NCI-H446 treated with DMSO at 0.1 percent for 48 hours (cell line): ENCODE measurements at places on chromosomes 6 and 20.
A peak's percentile ranks its signal among the peaks of the same experiment; 100 is the strongest.

GRCh38 chr6:33993653-33994471 is 152.0 kb downstream of the GRM4 start:
- no peak for DNase-seq

- DNase-seq: no peak
These were observed 205.0 kb upstream of the SASH1 start for GRCh38 chr6:148137652-148138051.

- DNase-seq: no peak
These were observed 236.3 kb upstream of the ZNF217 start for GRCh38 chr20:53829724-53830521.

DNA sequence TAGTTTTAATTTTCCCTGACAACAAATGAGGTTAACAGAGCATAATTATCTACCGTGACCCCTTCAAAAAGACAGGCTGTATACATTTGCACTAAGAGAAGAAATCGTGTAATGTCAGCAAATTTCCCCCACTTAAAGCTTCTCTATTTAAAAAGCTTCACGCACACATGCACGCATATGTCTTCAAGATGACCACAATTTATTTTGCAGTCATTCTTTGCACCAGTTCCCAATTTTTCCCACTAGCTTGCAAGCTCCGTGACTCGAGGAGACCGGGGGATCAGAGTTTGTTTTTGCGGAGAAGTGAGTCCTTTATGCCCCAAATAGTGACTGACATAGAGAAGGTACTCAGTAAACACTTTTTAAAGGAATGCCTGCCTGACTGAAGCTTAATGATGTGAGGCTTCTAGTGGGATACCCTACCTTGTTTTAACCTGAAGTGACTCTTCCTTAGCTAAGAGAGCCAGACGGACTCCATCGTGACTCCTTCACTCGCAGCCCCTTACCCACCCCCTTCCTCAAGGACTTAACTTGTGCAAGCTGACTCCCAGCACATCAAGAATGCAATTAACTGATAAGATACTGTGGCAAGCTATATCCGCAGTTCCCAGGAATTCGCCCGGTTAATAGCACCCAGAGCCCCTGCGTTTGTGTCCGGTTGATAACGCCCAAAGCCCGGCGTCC is 9.3 kb upstream of the NQO2 start:
- no peak for DNase-seq

- DNase-seq: no peak
These were observed 7.0 kb upstream of the TUBB2A start for GRCh38 chr6:3164388-3164787.

DNA sequence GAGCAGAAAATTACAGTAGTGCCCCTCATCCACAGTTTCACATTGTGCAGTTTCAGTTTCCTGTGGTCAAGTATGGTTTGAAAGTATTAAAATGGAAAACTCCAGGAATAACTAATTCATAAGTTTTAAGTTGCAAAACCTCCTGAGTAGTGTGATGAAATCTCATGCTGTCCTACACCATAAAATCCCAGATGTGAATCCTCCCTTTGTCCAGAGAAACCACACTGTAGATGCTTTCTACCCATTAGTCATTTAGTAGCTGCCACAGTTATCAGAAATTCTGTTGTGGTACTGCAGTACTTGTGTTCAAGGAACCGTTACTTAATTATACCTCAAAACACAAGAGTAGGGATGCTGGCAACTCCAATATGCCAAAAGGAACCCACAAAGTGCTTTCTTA is 74.7 kb downstream of the PTCHD4 start:
- no peak for DNase-seq

GRCh38 chr6:53795340-53795701 is 516 bp downstream of the LRRC1 start:
- no peak for DNase-seq

DNA sequence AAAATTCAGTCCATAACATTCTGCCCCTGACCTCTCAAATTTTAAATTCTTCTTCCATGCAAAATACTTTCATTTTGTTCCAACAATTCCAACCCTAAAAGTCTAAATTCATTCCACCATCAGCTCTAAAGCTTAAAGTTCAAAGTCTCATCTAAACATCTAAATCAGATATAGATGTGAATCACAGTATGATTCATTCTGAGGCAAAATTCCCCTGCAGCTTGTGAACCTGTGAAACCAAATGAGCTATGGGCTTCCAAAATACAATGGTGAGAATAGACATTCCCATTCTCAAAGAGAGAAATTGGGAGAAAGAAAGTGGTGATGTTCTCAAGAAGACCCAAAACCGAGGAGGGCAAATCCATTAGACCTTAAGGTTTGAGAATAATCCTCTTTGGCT is 309.8 kb downstream of the HIVEP2 start:
- DNase-seq: no peak

GRCh38 chr20:24673678-24674570 is 204.5 kb downstream of the SYNDIG1 start:
- no peak for DNase-seq

DNA sequence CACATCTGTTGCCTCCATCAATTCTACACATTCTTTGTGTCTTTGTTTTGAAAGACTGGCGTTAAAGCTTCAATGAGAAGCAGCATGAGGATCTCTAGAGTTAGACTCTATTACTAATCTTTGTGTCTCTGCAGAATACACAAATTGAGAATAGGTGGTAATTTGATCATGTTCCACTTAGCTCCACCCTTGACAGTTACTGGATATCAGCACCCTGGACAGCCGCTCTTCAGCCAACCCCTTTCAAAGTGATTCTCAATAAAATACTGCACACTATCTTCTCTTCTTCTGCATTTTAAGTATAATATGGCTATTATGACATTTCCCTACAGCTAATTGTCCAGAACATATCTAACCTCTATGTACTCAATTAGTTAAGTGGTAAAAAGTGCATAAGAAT is 54.3 kb upstream of the CNR1 start:
- no peak for DNase-seq

DNA sequence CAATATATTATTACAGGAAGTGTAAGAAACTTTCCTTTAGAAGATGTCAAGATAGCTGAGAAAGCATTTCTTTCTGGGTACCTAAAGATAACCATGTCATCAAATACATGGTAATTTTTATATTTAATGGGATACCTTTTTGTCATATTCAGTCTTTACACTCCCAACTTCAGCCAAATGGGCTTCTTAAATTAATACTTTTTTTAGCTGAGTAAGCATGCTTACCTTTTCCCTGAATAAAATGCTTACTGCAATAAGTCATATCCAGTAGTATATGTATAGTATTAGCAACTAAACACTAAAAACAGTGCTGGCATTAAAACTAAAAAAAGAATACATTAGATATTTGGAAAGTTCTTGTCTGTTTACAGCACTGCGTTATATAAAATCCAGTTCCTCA is 17.4 kb upstream of the PBOV1 start:
- DNase-seq: no peak

GRCh38 chr20:63160641-63161175 is 55.2 kb downstream of the YTHDF1 start:
- no peak for DNase-seq

GRCh38 chr6:111260570-111261298 is 173.4 kb downstream of the SLC16A10 start:
- DNase-seq: no peak

GRCh38 chr6:71707059-71707458 is 179.3 kb upstream of the RIMS1 start:
- no peak for DNase-seq

DNA sequence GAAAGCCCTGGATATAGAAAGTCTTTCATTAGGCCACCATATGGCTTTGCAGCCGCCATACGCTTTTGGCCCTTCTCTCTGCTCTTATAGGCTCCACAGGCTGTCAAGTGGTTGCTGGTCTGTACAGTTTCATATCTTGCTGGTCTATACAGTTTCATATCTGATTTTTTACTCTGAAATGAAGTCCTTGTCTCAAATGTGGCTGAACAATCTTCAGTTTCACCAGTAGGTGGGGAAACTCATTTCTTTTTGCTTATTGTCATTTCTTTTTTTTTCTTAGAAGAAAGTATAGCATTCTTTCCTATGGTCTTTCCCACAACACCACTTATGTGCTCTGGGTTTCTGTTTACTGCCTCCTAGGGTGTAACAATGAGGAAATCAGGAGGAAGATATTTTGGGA is 771.4 kb upstream of the MMS22L start:
- peak; percentile 27 for DNase-seq

DNA sequence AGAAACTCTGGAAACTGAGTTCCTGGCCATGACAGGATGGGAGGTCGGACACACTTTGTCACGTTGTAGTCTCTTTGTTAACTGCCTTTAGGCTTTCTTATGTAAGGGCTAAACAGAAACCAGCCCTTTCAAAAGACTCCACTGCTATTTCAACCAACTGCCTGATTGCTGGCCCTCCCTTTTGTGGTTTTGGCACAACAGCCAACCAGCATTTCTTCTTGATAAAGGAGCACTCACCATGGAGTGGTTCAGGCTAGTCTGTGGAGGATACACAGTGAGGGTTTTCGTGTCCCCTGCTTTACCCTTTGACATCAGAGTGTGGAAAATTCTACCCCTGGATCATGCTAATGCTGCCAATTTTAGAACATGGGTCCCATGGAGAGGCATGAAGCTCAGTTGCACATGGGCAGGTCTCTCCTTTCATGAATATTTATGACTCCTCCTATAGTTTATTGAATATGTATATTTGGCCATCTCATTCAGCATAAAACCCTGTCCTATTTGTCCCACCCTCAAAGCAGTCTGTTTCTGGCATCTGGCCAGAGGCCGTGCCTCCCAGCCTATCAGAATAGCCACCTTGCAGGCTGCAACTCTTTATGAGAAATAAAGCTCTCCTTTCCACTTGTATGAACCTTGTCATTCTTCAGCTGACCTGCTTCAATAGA is 148.3 kb downstream of the HS3ST5 start:
- DNase-seq: no peak

DNA sequence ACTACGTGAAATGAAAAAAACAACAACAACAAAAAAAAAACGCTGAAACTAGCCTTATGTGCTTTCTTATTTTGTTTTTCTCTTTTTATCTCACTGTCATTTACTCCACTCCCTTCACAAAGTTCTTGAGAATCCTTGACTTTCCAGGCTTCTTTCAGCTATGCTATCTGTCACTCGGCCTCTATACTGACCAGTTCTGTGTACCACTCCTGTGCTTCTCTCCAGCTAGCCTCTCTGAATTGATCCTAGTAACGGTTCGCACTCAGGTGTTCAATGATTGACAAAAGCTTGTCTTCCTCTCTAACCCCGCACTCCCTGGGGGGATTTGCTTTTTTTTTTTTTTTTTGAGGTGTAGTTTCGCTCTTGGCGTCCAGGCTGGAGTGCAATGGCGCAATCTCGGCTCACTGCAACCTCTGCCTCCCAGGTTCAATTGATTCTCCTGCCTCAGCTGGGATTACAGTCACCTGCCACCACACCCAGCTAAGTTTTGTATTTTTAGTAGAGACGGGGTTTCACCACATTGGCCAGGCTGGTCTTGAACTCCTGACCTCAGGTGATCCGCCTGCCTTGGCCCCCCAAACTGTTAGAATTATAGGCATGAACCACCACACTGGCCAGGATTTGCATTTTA is 31.8 kb downstream of the MLIP start:
- no peak for DNase-seq

GRCh38 chr6:54935739-54936138 is 89.2 kb downstream of the FAM83B start:
- DNase-seq: no peak

GRCh38 chr20:10715035-10715434 is 41.2 kb upstream of the JAG1 start:
- peak; percentile 54 for DNase-seq

GRCh38 chr6:119440953-119441352 is 91.4 kb upstream of the MAN1A1 start:
- DNase-seq: no peak

DNA sequence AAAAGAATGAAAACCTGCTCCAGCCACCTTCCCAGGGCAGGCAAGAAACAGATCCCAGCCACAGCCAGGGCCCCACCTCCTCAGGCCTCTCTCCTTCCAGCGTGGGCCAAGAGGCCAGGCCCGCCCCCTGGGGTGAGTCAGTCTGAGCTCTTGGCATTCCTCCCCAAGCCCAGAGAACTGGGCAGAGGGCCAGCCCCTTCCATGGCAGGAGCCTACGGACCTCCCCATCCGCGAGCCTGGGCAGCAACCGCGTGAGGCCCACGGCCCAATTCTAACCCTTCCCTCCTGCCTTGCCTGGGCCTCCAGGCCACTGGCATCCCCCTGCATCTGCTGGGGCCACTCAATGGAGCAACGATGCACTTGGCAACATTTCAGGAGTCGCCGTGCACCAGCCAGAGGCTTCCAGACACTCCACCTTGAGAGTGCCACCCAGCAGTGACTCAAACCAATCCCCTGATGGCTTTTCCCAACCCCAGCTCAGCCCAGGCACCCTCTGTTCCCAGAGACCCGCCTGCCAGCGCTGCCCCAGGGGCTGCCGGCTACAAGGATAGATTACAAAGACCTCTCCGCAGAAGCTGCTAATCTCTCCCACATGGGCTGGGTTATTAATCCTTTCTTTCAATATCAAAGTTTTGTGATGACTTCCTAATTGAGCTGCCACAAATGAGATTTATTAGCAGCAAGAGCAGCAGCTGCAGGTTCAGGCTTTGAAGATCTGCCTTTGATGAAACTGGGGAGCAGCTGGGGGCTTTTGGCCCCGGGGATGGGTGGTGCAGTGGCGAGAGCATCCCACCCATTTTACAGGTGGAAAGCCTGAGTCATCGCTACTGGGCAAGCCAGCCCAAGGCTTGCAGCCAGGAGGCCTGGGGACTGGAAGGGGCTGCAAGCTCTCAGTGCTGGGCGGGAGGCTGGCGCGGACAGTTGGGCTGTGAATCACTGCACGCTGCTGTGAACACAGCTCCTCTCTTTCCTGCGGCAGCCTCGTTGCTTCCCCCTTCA is 85.7 kb downstream of the NFATC2 start:
- peak; percentile 93 for DNase-seq

DNA sequence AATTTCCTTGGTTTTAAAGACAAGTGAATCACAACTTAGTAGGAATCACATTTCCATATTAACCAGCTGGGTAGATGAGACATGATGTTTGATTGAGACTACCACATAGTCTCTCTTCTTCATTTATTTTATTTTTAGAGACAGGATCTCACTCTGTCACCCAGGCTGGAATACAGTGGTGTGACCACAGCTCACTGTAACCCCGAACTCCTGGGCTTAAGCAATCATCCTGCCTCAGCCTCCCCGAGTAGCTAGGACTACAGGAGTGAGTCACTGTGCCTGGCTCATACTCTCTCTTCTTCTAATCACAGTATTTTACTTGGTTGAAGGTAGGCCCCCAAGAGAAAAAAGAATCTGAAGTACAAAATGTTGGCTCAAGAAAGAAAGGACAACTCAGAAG is 80.2 kb upstream of the ASF1A start:
- DNase-seq: no peak

GRCh38 chr6:82441047-82441855 is 77.6 kb downstream of the TPBG start:
- no peak for DNase-seq

DNA sequence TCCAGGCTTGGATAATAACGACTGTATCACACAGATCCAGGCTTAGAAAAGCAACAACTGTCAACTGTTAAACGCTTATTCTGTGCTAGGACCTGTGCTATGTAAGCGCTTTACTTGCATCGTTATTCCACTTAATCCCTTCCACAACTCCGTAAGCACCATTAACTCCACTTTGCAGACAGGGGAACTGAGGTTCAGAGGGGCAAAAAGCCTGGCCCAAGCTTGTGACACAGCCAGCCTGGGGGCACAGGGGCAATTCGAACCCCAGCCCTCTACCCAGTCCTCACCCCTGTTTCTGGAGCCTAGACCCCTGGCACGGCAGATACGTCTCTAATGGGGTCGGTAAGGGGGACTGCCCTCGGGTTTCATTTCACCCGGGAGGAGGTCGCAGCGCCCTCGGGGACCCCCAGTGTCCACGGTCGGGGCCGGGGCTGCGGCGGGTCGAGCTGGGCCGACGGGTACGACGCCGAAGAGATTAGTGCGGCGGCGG is 411 bp downstream of the DSN1 start:
- DNase-seq: no peak

GRCh38 chr6:143941852-143942627 is 66.0 kb downstream of the PLAGL1 start:
- DNase-seq: peak; percentile 5
